SK-N-SH treated with all-trans-retinoic acid at 6 μM for 48 hours (cell line): ENCODE measurements at places on chromosomes 13 and 19.

GRCh38 chr19:32688311-32688710, 3.3 kb upstream of the NUDT19 start:
- no peak for ATAC-seq

GRCh38 chr13:111967572-111968201, 99.3 kb upstream of the SOX1 start:
- ATAC-seq = no peak

GRCh38 chr13:113295776-113296175, 1.3 kb upstream of the LAMP1 start:
- ATAC-seq = no peak

DNA sequence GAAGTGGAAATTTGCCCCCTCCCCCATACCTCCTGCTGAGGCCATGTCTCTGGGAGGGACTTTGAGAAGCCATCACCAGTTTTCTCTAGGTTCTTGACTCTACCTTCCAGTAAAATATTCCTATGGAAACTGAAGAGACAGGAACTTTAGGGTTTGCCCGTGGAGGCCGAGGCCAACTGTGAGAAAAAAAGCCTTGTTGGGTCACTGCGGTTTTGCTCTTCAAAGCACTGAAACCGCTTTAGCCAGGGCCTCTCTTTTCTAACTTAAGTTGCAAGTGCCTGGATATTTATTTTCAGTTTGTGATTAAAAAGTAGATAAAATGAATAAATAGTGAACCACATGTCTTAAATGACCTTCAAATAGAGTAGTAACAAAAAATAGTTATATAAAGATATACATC, 159.7 kb upstream of the TSC22D1 start:
- no peak for ATAC-seq

DNA sequence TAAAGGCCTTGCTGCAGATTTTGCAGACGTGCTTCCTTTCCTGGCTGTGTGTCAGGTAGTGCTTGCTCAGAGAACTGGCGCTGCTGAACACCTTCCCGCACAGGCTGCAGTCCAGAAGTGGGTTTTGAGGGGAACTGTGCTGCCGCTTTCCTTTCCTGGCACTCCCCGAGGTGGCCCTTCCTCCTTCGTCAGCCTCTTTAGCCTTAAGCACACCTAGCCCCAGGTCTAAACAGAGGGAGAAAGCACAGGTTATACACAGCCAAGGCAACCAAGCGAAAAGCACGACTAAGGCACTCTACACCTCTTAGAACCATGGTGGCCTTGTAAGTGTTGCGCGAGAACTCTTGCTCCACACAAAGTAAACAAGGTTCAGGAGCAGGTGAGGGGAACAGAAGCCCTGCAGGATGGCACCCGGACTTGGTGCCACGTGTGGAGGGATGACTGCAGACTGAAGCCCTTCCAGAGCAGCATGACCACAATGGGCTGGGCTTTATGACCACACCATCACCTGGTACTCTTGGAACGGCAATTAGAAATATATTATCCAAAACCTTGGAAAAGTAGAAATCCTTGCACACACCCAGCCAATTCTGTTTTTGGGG, 23.6 kb downstream of the ZNF541 start:
- no peak for ATAC-seq
